ENCODE measurements at places on chromosomes 1 and 21.

DNA sequence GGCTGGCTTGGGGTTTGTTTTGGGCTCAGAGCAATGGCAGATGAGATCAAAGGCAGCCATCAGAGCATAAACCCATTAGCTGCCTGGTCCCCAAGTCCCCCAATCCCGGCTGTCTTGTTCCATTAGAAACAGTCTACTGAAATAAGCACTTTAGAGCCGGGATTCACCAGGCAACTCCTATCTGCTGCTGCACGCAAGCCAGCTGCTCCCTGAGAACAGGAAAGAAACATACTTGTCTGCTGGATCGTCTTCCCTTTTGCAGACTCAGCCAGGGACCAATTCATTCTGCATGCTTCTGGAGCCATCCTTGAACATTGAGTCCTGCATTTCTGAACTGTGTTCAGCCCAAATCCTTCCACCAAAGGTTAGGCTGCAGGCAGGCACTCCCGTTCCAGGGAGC lies 21.8 kb downstream of the RXRG start:
- no peak for DNase-seq

DNA sequence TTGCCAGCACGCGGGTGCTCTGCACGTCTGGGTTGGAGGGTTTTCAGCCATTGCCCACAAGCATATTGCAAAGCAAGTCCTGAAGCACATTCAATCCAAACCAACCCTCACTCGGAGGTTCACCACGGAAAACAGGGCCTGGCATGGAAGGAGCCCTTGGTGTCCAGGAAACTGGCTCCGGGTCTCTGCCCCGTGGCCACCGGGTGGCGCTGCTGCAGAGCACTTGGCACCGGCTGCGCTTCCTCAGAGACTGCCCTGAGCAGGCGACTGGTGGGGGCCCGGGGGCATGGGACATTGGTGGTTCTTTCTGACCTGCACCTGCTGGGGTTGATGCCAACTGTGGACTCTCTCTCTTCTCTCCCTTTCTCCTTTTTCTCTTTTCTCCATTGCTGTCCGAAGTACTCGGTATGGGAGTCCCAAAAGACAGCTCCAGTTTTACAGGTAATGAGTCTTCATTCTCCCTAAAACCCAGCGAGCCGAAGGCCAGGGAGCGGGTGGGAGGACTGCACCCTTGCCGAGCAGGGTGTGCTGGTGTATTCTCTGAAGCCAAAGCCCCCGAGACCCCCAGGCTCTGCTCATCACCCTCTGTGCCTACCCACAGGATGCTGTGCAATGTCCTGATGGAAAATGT lies 4.1 kb upstream of the KCNAB2 start:
- DNase-seq: no peak

GRCh38 chr1:162206749-162207635 lies 137.5 kb downstream of the NOS1AP start:
- DNase-seq: no peak

GRCh38 chr21:45196620-45197019 lies 91.1 kb downstream of the POFUT2 start:
- no peak for DNase-seq

DNA sequence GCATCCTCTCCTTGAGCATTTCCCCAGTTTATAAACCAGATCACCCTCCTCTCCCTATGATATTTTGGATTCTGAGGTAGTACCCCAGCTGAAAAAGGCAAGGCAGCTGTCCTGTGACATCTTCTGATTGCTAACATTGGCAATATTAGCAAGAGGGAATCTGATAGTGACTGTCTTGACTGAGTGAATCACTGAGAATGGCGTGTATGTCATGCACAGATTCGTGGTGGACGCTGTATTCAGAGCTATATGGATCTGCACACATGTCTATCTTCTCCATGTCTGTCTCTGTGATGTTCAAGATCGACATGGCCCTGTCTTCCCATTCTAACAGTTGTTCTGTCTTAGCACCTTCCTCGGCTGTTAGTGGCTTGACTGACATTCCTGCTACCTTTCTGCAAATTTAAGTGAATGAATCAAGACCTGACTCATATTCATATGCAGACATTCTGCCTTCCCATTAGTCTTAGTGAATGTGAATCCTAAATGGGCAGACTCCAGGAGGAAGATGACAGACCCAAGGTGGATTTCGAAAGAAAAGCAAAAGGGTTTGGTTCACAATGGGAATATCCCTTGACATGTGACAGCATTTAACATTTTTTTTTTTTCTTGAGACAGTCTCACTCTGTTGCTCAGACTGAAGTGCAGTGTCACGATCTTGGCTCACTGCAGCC lies 97.7 kb downstream of the PGBD5 start:
- no peak for DNase-seq

GRCh38 chr21:43740497-43741156 lies 21.7 kb downstream of the PDXK start:
- no peak for DNase-seq

DNA sequence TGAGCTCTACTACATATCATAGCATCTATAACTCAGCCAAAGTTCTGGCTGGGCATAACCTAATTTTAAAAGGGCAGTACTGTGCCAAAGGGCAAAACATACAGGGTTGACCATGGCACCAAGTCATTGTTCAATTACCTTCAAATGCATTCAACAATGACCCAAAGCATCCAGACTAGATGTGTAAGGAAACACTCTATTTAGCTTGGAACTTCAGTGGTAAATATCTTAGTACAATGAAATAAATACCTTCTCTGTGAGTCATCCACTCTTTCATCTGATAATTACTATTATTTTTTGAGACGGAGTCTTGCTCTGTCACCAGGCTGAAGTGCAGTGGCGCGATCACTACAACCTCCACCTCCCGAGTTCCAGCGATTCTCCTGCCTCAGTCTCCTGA lies 70.0 kb downstream of the NVL start:
- no peak for DNase-seq

GRCh38 chr1:94708811-94709210 lies 111.3 kb upstream of the SLC44A3 start:
- no peak for DNase-seq

- DNase-seq: no peak
These were observed 126.7 kb upstream of the CSF3R start for GRCh38 chr1:36609241-36610027.

Data from GM04503 (cell line).